Stimulated activated CD4-positive, alpha-beta T cell treated with anti-CD3 and anti-CD28 coated beads, Interleukin-15, amount 100 ng/mL, for 1 hour (primary cell): ENCODE measurements at places on chromosomes 5 and 9.

DNA sequence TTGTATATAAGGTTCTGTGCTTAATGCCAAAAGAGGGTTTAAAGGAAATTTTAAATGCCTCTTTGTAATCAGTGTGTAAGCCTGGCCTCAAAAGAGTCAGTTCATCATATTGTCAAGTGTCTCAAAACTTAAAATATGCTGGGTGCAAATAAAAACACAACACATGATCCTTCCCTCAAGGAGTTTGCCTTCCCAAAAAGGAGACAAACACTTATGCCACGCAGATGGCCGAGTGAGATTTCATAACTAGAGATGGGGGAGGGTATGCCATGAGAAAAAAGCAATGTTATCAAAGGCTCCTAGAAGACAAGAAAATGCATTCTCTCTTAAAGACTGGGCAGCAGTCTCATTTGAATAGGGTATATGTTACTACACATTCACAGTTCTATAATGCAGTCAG, 55.2 kb downstream of the FBXO38 start:
- DNase-seq, result no peak

- DNase-seq, result no peak
Measured at GRCh38 chr5:174101195-174101730, 55.8 kb downstream of the NSG2 start.

GRCh38 chr5:2985718-2986117, 234.2 kb upstream of the IRX2 start:
- DNase-seq, result no peak

DNA sequence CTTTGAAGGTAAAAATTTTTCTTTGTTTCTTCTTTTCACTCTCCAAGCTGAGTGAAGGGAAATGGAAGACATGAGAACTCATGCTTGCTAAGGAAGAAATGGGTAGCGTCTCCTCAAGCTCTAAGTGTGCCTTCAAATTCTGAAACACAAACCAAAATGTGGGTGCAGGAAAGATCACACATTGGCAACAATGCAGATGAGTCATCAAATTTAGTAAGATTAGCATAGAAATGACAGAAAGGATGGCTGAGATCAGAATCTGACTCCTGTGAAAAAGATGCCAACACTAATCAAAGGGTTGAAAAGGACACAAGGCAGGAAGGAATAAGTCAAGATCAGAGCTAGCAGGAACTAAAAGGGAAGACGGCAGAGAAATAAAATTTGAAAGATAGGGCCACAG, 61.1 kb upstream of the ZNF462 start:
- no peak for DNase-seq

DNA sequence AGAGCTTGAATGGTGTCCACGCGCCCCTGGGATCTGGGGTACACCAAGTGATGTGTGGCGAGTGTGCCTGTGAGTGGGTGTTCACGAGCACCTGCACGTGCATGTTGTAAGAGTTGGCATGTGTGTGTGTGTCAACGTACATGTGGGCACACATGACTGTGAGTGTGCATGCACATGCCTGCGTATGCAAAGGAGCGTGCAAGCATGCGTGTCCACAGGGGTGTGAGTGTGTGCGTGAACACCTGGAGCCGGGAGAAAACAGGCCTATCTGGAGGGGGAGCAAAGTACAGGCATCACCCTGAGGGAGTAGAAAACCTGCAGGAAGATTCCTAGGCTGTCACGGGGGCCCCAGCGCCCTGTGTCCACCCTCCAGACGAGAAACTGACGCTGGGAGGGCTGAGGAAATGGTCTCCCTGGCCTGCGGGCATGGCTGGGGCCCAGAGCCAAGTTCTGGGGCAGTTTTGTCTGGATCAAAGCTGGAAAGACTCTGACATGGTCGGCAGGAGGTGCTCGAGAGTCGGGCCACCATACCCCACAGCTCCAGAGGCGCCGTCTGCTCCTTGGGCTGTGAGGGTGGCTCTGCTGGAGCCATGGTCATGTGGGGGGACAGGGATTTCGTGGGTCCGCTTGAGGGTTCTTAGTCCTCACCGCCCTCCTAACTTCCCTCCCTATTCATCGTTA, 31.8 kb downstream of the PTGES start:
- no peak for DNase-seq

GRCh38 chr5:172945151-172945550, 14.1 kb upstream of the RPL26L1 start:
- no peak for DNase-seq

GRCh38 chr9:89015336-89015735, 24.1 kb downstream of the S1PR3 start:
- DNase-seq, result no peak

GRCh38 chr9:126471084-126471624, 142.6 kb upstream of the LMX1B start:
- DNase-seq, result peak; percentile 35

GRCh38 chr5:95712347-95712958, 18.7 kb upstream of the RHOBTB3 start:
- DNase-seq, result no peak

DNA sequence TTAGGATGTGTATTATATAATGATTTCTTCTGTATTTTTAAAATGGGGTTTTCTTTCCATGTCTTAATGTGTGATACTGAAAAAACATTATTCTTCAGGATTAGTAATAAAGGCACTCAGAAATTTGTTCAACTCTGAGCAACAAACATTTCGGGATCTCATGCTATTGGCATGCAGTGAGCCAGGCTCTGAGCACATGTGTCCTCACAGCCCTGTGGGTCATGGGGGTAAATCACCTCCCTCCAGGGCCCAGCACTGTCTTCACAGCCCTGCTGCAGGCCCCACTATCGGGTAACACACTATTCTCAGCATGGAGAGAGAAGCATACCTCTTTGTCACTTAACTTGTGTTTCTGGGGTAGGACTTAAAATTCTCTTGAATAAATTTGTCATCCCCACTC, 14.0 kb downstream of the TMEM174 start:
- no peak for DNase-seq

DNA sequence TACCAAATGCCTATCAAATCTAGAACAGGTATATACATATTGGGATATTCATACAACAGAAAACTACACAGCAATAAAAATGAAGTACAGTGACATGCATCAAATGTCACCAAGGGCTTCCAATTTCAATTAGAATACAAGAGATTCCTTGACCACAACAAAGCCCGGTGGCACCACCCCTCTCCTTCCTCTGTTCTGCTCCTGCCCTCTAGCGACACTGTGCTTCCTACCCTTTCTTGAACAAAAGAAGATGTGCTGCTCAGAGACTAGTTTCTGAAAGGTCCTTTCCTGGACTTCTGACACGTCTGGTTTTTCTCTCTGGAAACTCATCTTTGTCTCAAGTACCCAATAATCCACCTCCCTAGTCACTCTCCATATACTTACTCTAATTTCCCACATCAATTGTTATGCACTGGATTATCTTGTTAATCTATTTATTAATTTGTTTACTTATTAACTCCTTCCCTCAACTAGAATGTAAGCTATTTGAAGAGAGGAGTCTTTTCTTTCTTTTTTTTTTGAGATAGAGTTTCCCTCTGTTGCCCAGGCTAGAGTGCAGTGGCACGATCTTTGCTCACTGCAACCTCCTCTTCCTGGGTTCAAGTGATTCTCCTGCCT, 70.4 kb upstream of the CTSV start:
- DNase-seq, result no peak

DNA sequence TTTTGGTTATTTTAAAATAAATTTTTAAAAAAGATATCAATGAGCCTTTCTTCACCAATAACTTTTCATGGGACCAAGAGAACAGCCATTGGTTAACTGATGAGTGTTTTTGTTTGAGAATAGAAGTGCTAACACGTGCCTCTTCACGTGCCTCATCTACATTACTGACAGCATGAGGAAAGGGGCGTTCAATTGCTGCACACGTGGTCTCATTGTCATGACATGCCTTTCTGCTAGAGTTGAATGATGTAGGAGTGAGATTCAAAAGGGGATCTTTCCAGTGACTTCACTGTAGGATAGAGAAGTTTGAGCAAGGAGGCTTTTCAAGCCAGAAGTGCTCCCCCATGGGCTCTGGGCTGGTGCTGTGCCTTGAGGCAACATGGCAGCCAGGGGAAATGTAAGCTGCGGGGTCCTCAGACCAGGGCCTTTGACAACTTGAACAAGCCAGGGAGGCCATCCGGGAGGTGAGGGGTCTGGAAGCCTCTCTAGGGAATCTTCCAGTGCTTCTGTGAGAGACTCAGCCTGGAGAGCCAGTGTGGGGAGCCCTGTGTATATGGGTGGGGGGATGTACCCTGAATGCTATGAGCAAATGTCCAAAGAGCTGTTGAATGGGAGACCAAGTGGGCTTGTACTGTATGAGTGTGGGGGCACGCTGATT, 51.2 kb upstream of the FSTL4 start:
- no peak for DNase-seq

- no peak for DNase-seq
Measured at GRCh38 chr5:73448463-73449136, at the start of gene FOXD1. Gene FOXD1, minus strand, starts transcription at chr5:73448777. Its CDS starts 415 bp downstream, at chr5:73448362.

GRCh38 chr5:136060963-136061362, 32.2 kb downstream of the TGFBI start:
- no peak for DNase-seq

DNA sequence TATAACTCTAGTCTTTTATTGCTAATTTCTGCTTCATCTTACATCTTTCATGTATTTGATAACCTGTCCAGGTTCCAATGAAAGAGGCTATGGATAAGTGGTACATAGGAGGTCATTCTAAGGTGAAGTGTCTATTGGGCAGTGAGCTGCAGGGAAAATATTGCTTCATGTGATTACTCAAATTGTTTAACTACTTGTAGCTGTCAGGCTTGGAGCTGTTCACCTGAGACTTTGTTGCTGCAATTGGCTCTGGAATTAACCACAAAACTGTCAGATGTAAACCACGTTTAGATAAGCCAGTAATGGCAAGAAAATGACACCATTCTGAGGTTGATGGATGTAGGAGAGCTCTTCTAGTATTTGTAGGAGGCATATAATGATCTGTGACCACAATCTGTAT, 26.0 kb downstream of the ADAMTSL1 start:
- DNase-seq, result no peak

DNA sequence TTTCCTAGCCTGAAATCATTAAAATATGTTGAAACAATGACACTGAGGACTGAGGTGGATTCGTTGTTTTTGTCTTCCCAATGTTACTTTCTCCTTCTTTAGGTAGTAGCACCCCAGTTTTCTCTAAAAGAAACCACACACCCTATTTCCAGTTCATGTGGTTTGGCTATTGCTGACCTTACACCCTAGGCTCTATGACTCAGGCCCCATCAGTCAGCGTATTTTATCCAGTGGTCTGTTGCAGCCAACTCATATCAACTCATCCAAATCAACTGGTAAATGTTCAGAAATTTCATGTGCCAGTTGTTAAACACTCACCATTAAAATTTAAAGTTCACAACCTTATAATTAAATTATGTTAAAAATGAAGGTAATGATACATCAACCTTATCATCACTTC, 44.6 kb upstream of the NFIB start:
- DNase-seq, result no peak

DNA sequence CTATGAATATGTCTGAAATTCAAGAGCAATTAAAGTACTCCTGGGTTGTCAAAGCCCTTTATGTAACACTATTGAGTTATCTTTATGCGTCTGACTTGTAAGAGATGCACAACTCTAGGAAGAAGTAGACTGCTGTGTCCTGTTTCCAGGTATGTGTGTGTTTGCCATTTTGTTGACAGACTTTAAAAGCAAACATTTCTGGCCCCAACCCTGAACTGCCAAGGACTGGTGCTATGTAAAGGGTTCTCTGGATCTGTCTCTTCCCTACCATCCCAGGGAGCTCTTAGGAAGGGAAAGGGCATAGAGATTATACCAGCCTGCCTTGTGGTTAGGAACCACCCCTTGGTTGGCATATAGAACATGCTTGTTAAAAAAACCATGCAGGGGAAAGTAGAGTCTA, 12.1 kb downstream of the SLC22A5 start:
- no peak for DNase-seq

- DNase-seq, result no peak
Measured at GRCh38 chr5:51345106-51345505, 38.1 kb upstream of the ISL1 start.

DNA sequence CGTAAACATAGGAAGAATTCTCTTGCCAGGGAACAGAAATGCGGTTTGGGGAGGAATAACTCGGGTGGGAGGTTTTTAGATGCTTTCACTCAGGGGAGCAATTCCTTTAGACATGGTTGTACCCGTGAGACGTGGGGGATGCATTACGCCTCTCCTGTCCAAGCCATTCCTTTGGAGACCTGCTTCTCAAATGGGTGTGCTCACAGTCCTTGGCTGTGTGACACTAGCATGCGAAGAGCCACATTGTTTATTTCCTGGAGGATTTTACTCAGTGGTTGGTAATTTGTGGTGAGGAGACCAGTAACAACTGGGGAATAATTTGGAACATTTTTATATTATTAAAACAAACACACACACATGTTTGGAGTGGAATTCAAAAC, 18.5 kb downstream of the COL15A1 start:
- no peak for DNase-seq

DNA sequence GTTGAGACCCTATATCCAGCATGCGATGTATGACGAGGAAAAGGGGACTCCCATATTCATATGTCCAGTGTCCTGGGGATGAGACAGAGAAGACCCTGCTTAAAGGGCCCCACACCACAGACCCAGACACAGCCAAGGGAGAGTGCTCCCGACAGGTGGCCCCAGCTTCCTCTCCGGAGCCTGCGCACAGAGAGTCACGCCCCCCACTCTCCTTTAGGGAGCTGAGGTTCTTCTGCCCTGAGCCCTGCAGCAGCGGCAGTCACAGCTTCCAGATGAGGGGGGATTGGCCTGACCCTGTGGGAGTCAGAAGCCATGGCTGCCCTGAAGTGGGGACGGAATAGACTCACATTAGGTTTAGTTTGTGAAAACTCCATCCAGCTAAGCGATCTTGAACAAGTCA, 17.1 kb downstream of the BTNL3 start:
- DNase-seq, result no peak

- DNase-seq, result no peak
Measured at GRCh38 chr5:132211787-132212186, 15.9 kb downstream of the P4HA2 start.

DNA sequence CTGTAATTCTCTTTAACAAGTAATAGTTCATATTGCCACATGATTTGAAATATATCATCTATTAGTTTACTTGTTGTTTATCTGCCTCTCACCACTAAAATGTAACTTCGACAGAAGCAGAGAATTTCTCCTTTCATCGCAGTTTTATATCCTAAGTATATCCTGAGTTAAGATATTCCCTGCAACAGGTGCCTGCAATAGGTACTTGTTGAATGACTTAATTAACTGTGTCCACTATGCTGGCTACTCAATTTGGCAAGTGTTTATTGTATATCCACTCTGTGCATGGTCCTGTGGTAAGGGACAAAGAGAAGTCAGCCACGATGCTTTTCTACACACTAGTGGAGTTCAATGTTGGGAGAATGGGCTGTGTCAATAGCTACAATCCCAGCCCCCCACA, 108.5 kb downstream of the PSAT1 start:
- DNase-seq, result no peak

- DNase-seq, result no peak
Measured at GRCh38 chr5:139453683-139454567, 8.6 kb downstream of the ECSCR start.

DNA sequence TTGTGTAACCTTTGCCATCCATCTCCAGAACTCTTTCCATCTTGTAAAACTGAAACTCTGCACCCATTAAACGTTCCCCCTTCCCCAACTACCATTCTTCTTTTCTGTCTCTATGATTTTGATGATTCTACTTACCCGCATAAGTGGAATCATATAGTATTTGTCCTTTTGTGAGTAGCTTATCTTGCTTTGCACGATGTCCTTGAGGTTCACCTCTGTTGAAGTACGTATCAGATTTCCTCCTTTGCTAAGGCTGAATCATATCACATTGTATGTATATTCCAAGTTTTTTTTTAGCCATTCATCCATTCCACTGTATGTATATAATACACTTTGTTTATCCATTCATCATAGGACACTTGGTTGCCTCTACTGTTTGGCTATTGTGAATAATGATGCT, 2.9 kb upstream of the RNF130 start:
- no peak for DNase-seq

- no peak for DNase-seq
Measured at GRCh38 chr9:129141066-129142041, 30.1 kb downstream of the PTPA start.
